ENCODE measurements at places on chromosomes 2 and 18.

DNA sequence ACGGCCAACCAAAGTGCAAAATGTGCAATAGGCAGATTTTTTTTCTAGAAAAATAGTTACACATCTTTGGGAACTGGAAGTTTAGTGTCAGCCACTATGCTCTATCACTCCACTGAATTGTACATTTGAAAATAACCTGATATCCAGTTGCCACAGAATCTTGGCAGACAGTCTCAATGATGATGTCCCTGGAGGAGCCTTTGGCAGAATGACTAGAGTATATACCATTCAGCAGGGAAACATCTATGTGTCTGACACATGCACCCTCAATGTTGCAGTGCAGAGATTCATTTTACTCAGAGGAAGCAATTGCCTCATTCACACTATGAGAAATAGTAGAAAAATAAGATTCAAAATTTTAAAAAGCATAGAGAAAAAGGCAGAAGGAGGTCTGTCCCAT lies 475.8 kb downstream of the LRRTM4 start:
- no peak for DNase-seq

DNA sequence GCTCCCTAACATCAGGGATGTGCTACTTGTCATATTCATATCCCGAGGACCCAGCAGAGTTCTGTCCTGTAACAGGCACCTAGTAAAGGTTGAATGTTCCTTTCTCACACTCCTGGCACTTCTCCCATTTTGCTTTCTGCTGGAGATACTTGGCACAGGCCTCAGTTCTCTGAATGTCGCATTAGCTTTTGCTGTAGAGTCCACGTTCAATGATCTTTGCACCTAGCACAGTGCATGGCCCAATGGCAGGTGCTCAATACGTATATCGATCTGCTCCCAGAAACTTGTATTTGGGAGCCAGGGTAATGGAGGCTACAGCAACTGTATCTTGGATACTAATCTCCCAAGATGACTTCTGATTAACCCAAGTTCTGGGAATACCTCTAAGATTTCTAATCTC lies 24.8 kb upstream of the VPS4B start:
- DNase-seq, result no peak

DNA sequence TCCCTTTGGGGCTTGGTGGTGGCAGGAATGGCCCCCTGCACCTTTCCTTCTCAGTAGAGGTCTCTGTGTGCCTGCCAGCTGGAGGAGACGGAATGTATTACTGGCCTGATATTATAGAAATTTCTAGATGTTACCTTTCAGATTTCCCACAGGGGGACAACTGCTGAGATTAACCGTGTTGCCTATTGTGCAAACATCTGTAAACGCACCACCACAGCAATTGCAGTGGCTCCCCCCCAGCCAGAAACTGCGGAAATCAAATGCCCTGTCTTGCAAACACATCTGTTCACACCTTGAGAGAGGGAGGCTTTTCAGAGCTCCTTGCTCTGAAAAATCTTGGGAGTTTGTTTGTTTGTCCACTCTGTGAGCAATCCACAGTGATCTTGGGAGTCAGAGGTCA lies 270.0 kb upstream of the RAB12 start:
- DNase-seq, result no peak

DNA sequence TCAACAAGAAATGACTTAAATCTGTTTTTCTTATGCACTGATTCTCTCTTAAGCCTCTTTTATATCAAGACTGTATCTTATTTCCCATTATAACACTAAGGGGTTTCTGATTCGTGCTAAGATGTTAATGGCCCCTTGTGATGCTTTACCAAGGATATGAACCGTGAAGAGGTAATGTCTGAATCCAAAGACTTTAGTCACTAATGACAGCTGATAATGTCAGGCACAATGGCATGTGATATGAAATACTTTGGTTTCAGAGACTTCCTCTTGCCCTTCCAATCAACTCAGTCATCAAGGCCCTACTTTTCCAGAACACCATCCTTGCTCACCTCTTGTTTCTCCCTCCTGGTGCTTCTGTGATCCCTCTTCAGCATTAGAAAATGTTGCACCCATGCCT lies 262.8 kb downstream of the KCNE4 start:
- no peak for DNase-seq

GRCh38 chr2:148560496-148560895 lies 84.1 kb upstream of the EPC2 start:
- no peak for DNase-seq

- DNase-seq, result no peak
Measured at GRCh38 chr2:217960351-217960750, 42.4 kb downstream of the TNS1 start.

DNA sequence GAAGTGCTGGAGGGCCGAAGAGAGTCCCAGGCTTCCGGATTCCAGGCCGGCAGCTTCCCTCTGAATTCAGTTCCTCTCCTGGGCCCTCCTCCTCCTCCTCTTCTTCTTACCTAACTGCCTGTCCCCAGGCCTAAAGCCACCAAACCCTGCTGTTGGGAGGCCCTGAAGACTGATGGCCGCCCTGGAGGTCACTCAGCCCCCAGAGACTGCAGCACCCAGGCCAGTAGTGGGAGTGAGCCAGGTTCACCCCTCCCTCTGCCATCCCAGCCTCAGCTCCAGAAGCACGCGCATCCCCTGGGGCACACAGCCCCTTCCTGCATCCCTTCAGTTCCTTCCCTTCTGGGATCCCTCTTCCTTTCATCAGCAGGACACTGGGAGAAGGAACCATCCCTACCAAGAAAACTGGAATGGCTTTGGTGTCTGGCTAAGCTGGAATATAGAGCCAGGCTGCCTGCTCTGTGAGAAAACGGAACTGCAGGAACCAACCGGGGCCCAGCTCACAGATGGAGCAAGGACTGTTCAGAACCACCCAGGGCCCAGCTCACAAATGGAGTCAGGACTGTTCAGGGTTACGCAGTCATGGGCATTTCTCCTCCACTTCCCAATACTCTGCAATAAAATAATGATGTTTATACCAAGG lies 127.4 kb downstream of the NDUFA10 start:
- DNase-seq, result no peak

DNA sequence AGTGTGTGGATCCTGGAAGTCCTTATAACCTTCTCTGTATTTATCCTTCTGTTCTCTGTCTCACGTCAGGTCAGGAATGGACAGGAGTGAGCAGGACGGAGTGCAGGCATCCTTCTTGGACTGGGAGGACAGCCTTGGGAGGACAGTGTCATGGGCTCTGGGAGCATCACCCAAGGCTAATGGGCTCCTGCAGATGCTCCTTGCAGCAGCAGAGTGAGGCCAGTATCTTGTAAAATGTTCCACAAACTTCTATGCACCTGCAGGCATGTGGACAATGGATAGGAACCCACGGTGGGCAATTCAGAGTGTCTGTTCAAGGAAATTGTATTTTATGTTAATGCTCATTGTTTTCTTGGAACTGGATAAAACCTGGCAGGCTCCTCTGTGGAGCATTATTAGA lies 176.2 kb downstream of the RNF144A start:
- DNase-seq, result no peak

DNA sequence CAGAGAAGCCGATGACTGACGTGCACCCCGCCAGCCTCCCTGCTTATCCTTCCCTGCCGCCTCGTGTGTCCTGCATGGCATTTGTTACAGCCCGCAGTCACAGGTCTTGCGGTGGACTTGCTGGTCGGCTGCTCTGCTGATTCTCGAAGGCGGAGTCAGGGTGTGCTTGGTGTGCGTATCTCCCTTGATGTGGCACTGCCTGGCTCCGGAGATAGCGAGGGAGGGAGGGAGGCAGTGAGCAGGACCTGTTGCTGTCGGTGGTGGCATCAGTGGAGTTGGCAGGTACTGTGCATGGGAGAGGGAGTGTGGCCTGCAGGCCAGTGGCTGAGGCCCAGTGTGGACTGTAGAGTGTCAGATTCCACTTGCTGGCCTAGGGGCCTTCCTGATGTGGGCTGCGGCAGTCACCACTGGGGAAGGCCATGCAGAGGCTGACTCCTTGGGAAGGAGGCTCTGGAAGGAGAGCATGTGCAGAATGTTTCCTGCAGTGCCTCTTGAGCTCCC lies 198.9 kb downstream of the AGAP1 start:
- no peak for DNase-seq

DNA sequence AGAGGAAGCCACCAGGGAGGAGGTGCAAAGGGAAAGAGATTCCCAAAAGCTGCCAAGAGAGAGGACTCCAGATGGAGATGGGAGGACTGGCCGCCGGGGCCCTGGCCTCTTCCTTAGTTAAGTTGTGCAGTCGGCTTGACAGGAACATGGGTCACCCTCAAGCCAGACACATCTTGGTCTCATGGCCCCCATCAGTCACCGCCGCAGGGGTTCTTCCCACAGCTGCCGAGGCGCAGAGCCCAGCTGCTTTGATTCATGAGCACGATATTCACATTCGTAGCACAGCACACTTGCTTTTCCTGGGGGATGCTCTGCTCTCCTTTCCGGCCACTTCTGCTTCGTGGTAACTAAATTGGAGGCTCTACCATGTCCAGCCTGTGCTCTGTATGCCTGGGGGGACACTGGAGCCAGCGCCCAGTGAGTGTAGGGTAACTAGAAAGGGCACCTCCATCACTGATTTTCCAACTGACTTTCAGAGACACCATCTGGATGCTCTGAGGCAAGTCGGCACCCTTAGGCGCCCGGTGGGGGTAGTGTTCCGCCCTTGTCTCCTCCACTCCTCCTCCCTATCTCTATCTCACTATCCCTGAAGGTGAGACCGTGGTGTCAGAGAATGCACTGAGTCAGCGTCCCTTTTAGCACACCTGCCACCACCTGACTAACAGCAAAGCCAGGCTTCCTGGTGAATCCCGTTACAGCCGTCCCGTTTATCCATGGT lies 13.3 kb downstream of the TWIST2 start:
- no peak for DNase-seq

- DNase-seq, result no peak
Measured at GRCh38 chr2:209029249-209029648, 394.6 kb upstream of the MAP2 start.

DNA sequence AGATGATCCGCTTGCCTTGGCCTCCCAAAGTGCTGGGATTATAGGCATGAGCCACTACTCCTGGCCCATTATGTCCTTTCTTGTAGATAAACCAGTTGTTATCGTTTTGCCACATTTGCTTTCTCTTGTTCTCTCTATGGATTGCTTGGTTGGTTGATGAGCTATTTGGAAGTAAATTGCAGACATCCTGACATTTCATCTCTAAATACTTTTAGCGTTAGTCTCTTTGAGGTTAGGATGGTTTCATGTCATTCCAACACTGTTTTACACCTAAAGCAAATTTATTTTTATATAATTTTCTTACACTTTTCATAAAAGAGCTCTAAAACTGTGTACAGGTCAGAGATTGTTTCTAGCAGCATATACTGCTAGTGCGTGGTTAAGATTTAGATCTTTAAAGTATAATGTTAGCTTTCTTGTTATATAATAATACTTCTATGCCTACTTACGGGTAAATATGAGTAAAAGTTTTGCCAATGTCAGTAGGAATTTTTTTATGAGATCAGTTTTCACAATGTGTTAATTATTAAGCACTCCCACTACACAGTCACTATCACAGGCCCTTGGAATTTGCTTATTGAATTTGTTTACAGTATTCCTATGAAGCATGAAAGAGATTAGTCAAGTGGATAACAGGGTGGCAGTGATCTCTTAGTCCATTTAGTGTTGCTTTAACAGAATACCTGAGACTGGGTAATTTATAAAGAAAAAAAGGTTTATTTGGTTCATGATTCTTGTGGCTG lies 10.3 kb downstream of the POLI start:
- DNase-seq, result no peak

GRCh38 chr18:11268741-11269233 lies 119.4 kb upstream of the PIEZO2 start:
- DNase-seq, result no peak

- no peak for DNase-seq
Measured at GRCh38 chr2:127660291-127660578, 14.3 kb downstream of the GPR17 start.

GRCh38 chr2:51667679-51668078 lies 635.7 kb upstream of the NRXN1 start:
- DNase-seq, result no peak

- no peak for DNase-seq
Measured at GRCh38 chr2:128069769-128070168, 21.2 kb upstream of the UGGT1 start.

DNA sequence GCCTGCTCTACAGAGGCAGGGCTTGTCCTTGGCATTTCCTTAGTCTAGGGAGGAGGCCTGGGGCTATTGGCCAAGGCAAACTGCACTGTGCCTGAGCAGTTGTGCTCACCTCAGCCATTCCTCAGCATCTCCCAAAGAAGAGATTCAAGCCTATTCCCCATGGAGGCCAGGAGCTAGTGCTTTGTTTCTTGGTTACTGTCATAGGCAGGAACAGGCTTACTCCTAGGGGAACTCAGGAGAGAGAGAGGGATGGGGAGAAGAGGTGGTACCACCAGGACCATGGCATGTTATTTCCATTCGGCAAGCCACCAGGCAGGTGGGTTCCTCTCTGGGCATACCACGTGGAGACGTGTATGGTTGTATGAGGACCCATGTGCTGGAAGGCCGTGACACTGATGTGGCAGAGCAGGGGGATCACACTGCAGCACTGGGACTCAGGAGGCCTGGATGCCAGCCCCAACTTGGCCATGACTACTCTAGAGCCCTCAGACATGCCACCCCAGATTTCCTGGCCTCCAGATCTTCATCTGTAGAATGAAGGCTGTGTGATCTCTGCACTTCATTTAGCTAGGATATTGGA lies 233.7 kb downstream of the LOXHD1 start:
- no peak for DNase-seq

DNA sequence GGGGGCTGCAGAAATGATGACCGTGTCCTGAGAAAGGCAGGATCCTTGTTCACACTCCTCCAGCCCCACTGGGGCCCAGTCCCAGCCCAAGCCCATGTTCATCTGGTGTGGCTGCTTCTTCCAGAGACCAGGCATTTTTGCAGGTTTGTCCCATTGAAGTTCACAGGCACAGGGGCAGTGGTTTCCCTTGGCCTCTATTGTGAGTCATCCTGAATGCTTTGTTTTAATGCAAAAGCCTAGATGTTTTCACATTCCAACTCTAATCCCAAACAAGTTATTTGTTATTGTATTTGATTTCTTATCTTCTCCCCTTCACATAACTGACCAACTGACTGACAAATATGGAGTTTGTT lies 426.4 kb upstream of the ID2 start:
- DNase-seq, result no peak

DNA sequence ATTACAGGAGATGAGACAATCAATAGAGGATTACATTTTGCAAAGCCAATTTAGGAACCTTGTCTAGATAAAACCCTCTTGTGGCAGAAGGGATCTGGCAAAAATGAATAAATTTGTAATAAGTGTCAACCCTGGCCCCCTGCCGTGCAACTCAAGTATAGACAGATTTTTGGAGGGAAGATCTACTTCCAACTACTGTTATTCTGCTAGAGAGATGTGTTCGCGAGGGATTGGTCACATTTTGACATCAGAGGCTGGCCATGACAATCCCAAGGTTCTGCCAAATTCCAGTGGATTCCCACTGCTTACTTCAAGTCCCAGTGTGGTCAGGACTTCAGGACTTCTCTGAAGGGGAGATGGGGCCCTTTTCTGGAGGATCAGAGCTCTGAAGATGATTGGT lies 192.6 kb downstream of the SH3RF3 start:
- no peak for DNase-seq

- no peak for DNase-seq
Measured at GRCh38 chr2:126911111-126911796, 12.6 kb downstream of the TEX51 start.

- DNase-seq, result no peak
Measured at GRCh38 chr18:12579775-12580174, 78.1 kb downstream of the SPIRE1 start.

All from RWPE1 (cell line).